ENCODE measurements at places on chromosomes 1 and 21.

GRCh38 chr1:18578271-18578670, 52.4 kb upstream of the PAX7 start:
- DNase-seq = no peak

- no peak for DNase-seq
These were observed 99.1 kb upstream of the RAB3GAP2 start for GRCh38 chr1:220371324-220371723.

DNA sequence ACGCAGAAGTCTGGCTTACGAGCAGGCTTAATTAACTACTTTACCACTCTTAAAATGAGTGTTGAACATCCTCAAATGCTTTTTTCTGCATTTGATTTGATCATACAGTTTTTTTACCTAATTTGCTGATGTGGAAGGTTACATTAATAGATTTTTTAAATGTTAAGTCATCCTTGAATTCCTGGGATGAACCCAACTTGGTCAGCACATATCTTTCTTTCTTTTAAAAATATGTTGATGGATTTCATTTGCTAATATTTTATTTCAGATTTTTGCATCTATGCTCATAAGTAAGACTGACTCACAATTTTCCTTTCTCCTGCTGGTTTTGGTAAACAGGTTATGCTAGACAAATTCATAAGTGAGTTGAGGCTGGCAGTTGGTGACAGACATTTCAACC, 82.9 kb downstream of the LHX4 start:
- DNase-seq = no peak

- DNase-seq = no peak
These were observed 13.9 kb downstream of the BTBD8 start for GRCh38 chr1:92094090-92094489.

DNA sequence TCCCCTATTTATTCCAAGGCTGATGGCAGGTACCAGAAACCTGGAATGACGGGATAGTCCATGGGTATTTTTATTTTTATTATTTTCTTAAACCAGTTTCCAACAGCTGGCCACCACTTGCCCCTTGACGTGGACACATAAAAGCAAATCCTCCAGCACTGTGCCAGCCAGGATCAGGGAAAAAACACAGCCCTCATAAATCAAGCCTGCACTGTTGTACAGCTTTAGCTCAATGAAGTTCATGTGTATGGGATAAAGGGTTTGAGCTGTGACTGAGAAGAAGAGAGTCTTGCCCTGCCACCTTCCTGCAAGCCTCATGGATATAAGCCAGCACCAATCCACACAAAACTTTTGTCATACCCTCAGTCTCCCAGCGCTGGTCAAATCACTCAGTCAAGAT, 303.8 kb upstream of the SPAG17 start:
- no peak for DNase-seq

DNA sequence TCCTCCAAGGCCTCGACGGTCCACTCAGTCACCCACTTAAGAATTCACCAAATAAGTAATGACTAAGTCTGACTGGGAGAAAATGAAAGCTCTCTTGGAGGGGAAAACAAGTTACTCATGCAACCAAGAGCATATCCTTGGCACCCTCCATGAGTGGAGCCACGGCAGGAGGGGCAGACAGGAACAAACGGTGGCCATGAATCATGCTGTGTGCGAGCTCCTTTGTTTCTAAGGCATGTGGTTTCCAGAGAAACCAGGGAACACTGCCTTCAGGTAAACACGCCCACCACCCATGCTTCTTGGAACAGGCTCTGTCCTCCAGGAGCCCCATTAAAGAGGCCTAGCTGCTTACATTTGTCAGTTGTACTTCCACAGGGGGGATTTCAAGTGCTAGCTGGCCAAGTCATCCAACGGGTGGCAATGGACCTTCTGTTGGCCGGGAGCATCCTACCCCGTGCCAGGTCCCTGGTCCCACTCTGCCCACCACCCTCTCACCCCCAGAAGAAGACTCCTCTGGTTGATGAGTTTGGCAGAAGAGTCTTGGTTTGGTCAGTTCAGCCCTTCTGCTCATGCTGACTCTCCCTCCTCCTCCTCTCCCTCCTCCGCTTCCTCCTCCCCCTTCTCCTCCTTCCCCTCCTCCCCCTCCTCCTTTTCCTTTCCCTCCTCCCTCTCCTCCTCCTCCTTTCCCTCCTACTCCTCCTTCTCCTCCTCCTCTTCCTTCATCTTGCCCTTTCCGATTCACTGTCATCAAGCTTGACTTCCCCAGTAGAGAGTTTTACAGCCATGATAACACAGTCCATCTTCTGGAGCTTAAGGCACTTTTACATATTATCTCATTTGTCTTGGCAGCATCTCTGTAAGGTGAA, 107.6 kb downstream of the CCDC185 start:
- no peak for DNase-seq

DNA sequence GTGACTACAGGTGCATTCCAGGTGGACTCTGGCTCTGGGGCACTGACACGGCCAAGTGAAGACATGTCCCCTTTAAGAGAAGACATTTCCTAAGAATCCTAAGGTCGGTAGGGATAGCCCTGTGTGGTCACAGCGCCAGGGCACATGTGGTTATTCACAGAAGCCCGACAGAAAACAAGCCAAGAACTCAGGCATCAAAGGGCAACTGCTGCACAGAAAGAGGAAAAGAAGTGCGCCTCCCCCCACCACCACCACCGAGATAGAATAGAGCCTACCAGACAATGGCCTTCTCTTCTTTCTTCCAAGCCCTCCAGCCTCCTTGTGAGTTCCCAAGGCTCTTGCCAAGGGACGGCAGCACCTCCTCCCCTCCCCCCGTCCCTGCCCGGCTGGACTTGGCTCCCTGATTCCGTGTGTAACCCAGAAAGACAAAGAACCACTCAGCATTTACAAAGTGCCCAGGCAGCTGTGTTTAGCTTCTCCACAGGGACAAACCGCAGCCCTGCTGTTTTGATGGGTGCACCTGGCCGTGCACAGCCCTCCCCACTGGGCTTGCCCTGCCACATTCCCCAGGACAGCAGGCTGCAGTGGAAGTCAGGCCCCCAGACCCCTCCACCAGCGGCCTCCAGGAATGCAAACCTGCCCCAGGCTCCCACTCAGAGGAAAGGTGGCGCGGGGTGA, 30.2 kb downstream of the TMPRSS2 start:
- DNase-seq = no peak

- DNase-seq = no peak
These were observed 99.2 kb downstream of the TPR start for GRCh38 chr1:186275822-186276221.

DNA sequence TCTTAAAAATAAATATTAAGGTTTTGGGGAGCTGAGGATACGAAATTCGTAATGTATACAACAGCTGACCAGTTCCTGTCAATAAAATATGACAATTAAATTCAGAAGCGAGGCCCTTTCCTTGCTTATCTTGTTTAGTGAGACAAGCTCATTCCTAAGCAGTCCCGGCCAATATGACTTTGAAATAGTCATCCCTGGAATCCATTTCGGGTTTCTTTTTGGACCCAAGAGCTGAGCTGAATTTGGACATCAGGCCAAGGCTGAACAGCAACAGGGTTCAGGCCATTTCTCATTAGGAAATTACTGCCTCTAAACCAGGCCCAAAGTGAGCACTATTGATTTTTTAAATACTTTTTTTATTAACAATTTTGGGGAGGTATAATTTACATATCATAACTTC, 17.3 kb upstream of the FMN2 start:
- no peak for DNase-seq

GRCh38 chr21:46056450-46056903, 41.4 kb upstream of the COL6A2 start:
- no peak for DNase-seq

DNA sequence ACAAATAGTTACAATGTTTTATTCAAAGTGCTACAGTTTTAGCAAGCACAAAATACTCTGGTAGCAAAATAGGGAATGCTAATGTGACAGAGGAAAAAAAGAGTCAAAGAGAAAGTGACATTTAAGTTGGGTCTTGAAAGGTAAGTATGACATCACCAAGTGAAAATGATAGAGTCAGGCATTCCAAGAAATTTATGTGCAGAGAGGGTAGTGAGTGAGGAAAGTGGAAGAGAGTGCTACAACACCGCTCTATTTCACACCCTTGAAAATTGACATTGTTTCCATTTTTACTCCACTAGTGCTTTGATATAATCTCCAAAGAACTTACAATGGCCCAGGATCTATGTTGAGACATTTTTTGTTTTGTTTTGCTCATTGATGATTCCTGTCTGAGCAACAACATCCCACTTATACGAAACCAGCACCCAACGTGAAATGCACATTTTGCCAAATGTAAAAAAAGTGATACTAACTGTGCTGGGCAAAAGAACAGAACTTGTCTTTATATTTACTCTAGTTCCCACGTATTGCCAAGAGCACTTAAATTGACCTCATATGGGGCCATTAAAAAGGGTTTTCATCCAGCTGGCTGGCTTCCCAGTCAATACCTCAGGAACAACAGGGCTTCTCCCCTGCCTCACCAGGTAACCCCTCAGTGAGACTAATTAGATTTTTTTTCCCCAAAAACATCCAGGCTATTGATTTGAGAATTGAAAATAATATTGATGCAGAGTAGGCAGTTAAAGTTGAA, 206.3 kb upstream of the NR5A2 start:
- no peak for DNase-seq

GRCh38 chr21:30962013-30962412, 76.3 kb downstream of the KRTAP19-8 start:
- DNase-seq = no peak

GRCh38 chr1:53112861-53113260, 29.6 kb downstream of the SLC1A7 start:
- DNase-seq = no peak

DNA sequence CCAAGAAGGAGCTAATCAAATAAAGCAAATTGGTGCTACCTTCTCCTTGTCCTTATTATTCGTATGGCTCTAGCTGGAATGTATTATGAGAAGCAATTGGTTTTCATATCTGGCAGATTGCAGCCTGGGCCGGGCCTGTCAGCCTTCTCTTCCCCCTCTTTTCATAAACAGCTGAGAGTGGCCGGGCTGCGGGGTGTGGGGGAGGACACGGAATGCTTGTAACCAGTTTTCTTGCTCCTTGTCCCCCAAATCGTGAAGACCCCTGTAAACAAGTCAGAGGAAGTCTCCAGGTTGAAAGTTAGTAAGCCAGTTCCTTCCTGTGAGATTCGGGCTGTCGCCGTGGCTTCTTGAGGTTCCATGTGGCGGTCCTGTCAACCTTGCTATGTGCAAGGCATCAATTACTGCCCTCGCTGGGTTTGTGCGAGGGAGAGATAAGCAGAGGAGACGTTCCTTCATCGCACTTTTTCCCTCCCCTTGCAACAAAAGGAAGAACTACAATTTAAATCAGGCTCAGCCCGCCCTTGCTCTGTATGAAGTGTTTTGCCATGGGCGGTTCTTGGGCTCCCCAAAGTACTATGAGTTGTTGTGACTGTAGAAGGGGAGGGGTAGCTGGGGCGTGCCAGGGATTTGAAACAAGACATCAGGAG, 450.7 kb downstream of the CAMTA1 start:
- DNase-seq = no peak

GRCh38 chr1:246836209-246836966, 95.4 kb downstream of the AHCTF1 start:
- DNase-seq = no peak

GRCh38 chr1:18140411-18140810, 32.8 kb downstream of the IGSF21 start:
- no peak for DNase-seq

- no peak for DNase-seq
These were observed 320.2 kb downstream of the ZP4 start for GRCh38 chr1:237570530-237570929.

- DNase-seq = no peak
These were observed 876 bp downstream of the RAB29 start for GRCh38 chr1:205774198-205775014.

DNA sequence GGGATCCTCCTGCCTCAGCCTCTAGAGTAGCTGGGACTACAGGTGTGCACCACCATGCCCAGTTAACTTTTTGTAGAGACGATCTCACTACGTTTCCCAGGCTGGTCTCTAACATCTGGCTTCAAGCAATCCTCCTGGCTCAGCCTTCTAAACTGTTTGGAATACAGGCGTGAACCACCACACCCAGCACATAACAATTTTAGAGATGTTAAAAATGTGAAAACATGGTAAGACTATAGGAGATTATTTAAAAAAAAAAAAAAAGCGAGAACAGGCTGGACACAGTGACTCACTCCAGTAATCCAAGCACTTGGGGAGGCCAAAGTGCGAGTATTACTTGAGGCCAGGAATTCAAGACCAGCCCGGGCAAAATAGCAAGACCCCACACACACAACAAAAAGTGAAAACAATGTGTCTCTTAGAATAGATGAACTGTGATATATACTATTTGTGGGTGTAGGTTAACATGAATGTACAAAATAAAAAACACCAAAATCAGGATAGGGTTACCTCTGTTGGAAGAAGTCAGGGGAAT, 19.6 kb downstream of the CCDC18 start:
- DNase-seq = no peak

DNA sequence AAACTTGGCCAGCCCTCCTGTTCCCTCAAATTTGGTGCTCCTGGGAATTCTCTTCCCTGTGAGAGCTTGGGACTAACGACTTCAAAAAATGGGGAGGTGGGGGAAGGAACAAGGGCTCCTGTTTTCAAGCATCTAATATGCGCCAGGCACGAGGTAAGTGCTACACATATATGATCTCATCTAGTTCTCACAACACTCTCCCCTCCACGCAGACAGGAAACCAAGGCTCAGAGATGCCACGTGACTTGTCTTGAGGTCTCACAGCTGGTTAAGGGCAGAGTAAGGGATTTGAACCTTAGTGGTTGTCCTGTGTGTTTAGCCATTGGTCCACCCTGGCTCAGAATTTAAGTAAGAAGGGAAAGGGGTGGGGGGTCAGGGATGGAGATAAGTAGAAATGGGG, 125.9 kb downstream of the DMRTB1 start:
- DNase-seq = no peak

DNA sequence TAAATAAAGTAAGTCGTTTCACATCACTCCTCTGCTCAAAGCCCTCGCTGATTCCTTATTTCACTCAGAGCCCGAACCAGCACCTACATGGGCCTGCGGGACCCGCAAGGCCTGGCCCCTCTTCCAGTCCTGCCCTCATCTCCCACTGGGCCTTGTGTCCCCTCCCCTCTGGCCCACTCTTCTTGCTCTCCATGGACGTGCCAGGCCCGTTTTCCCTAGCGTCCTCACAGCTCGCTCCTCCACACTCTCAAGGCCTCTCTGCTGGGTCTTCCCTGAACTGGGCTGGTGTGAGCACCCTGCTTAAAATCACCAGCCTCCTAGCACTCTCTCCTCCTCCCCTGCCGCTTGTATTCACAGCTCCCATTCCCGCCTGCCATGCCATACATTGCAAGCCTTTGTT, 237.9 kb downstream of the FOXD2 start:
- no peak for DNase-seq

DNA sequence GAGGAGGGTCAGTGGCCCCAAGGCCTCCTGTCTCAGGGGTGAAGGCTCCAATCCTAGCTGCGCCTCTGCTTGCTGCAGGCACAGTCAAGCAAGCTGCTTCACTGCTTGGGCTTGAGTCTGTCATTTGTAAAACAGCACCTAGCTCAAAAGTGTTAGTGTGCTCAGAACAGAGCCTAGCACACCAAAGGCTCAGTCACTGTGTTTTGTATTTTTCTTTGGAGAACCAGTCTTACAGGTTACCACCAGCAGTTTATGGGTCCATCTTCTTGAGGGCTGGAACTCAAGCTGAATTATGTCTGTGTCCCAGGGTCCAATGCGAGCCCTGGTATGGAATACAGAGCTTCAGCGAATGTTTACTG, 113.6 kb downstream of the DMRTB1 start:
- no peak for DNase-seq

Measured in dorsolateral prefrontal cortex (tissue), 122 donors.